ENCODE measurements at places on chromosomes 4 and X.

DNA sequence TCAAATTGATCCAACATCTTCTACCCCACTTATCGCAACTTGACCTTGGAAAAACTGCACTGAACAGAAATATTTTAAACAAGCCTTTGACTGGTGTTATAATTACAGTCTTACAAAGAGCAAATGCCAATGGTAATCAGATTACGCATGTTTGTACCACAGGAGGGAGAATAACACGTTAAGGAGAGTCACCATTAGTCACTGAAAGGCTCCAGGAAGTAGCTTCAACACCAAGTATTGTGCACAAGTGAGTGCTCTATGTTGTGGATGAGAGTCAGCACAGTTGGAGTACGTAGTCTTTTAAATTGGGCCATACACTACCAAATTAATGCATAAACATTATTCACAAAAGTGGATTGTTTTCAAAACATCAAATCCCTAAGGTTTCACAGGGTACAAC is 1081.5 kb upstream of the TENM3 start:
- no peak for DNase-seq

- DNase-seq, result no peak
Observed at GRCh38 chrX:133302775-133303445, 84.8 kb upstream of the TFDP3 start.

GRCh38 chr4:132124624-132124974 is 1024.5 kb upstream of the PCDH10 start:
- no peak for DNase-seq

- no peak for DNase-seq
Observed at GRCh38 chrX:17597836-17598439, 139.4 kb upstream of the SCML1 start.

DNA sequence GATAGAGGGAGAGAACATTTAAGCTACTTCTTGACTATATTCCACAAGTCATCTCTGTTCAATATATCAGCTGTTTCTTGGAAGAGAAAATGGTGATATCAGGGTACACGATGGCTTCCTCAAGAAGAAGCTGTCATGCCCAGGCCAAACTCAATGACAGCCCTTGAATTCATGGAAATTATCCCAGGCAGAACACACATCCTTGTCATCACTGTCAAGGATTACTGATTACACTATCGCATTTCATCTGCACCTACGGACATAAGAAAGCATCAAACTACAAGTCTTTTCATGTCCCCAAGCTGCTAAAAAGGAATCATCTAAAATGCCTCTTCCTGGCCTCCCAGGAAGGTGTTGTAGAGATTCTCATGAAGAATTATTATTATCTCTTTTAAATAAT is 165.2 kb upstream of the SLC7A11 start:
- no peak for DNase-seq

DNA sequence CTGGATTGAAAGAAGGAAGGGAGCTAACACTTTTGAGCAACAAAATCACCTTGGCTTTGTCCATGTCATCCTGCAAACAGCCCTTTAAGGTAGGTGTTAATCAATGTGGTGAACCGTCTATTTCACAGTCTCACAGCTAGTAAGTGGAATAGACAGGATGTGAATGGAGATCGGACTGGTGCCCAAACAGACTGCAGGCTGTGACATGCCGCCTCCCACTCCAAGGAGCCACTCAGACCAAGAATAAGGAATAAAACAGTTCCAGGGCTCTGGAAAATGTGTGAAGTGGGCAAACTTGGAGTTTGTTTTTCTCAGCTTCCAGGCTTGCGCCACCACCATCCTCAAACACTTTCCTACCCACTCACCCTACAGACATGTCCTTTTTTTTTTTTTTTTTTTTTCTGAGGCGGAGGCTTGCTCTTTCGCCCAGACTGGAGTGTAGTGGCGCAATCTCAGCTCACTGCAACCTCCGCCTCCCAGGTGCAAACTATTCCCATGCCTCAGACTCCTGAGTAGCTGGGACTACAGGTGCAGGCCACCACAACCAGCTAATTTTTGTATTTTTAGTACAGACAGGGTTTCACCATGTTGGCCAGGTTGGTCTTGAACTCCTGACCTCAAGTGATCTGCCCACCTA is 57.7 kb upstream of the SEC24B start:
- no peak for DNase-seq

GRCh38 chrX:148204195-148204594 is 223.1 kb downstream of the FMR1NB start:
- no peak for DNase-seq

DNA sequence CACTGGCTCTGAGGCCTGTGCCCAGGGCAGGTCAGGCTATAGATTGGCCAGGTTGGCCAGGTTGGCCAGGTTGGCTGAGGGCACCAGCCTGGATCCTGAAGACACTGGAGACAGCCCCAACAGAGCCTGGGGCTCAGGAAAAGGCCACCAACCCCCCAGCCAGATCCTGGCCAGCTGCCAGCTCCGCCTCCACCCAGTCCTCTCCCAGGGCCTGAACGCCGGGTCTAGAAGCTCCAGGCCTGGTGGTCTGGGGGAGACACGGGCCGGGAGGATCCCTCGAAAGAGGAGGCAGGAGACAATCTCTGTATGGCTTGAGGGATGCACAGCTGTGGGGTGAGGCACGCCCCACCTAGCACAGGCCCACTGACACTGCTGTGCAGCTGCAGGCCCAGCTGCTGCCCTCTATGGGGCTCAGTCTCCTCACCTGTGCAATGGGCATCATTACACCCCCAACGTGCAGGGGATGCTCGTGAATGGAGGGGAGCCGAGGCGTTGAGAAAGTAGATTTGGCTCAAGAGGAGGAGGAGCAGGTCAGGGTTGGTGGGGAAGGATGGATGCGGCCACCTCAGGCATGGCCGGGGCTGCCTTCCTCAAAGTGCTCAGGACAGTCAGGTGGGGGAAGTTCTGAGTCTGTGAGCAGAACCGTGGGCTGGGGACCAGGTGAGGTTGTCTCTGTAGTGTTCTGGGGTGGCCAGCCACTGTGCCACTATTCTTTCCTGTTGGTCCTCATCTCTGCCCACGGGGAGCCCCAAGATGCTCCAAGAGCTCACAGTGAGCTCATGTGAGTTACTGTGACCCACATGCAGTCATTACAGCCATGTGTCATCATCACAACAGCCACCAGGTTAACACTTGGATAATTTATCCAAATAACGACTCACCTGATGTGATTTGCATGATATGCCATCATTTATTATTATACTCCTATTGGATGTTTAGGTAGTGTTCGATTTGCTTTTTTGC is 10.8 kb upstream of the GAGE10 start:
- DNase-seq, result no peak

DNA sequence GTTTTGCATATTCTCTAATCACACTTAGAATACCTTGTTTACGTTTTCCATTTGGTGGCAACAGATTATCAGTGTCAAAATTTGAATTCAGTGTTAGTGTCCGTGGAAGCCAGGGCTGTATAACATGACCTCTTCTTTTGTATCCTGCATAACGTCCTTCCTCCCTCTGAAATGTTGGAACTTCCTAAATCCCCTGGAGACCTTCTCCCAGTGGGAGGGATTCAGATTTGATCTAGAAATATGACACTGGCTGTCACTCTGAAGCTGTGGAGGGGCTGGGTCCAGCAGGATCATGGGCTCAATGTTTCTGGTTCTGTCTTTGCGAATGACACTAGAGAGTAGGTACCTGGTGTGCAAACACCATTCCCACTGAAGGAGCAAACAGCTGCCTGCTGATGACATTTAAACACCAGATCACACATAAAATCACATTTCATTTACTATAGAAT is 850 bp upstream of the CXCL3 start:
- DNase-seq, result no peak

- DNase-seq, result no peak
Observed at GRCh38 chr4:10635091-10635490, 49.5 kb downstream of the CLNK start.

DNA sequence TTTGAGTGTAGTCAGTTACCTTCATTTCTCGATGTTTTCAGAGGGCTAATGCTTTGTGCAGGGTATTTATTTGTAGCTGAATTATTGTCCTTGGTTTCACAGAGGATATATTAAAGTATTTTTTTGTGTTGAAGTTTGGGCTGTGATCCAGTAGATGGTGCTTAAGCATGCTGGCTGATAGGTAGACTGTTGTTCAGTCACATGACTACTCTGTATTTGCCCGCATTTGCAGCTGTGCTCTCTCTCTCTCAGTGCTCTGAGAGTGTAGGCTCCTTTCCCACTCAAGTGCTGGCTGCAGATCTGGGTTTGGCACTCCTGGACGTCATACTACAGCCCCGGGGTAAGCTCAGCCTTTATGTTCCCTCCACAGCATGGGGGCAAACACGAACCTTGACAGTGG is 21.7 kb downstream of the RAB40AL start:
- no peak for DNase-seq

DNA sequence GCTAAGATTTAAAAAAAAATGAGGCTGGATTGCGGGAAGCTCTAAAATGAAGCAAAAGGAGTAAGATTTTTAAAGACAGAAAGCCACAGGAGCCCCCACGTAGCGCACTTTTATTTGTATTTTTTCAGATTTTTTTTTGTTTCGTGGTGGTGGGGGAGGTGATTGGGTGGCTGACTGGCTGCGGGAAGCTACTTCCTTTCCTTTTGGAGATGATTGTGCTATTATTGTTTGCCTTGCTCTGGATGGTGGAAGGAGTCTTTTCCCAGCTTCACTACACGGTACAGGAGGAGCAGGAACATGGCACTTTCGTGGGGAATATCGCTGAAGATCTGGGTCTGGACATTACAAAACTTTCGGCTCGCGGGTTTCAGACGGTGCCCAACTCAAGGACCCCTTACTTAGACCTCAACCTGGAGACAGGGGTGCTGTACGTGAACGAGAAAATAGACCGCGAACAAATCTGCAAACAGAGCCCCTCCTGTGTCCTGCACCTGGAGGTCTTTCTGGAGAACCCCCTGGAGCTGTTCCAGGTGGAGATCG is 908 bp downstream of the PCDH10 start:
- DNase-seq, result peak; percentile 63

- no peak for DNase-seq
Observed at GRCh38 chr4:98248934-98249333, 12.2 kb upstream of the RAP1GDS1 start.

- peak; percentile 61 for DNase-seq
Observed at GRCh38 chr4:1711571-1712215, 426 bp downstream of the SLBP start.

DNA sequence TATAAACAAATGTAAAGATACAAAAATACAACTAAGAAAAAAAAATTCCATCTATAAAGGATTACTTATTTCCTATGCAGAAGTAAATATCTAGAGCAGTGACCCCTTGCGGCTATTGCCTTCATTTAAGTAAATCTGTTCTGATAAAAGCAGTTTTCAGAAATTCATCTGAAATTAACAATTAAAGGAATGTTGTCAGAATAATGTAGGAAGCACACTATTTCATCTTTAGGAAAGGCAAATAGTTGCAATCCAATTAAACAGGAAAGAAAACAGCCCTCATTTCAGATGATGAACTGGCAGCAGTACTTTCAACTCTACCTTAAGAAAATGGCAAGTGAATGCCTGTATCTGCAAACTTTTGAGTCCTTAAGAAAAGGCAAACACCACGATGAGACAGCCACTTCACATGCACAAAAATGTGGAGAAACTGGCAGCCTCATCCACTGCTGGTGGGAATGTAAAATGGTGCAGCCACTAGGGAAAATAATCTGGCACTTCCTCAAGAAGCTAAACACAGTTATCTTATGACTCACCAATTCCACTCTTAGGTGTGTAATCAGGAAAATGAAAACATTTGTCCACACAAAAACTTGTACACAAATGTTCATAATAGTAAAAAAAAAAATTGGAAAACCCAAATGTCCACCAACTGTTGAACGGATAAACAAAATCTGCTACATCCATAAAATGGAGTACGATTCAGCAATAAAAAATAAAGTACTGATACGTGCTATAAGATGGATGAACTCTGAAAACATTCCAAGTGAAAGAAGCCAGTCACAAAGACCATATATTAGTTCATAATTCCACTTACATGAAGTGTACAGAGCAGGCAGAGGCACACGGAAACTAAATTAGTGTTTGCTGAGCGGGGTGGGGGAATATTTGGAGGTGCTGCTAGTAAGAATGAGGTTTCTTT is 2.0 kb upstream of the THAP9 start:
- no peak for DNase-seq

DNA sequence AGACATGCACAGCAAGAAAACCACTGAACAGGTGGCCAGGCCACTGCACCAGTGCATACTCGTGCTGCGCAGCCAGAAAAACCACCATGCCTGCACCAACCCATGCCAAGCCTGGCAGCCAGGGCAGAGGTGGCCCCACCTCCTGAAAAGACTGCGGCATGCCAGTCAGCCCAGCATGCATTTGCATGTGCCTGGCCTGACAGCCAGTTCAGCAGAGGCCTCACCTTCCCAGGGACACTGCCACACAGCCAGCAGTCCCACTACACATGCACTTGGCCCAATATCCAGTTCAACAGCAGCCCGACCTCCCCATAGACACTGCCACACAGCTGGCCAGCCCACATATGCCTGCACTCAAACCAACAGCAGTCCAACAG is 43.5 kb upstream of the DDX60 start:
- DNase-seq, result no peak

- DNase-seq, result no peak
Observed at GRCh38 chr4:1559896-1560650, 124.0 kb downstream of the FAM53A start.

GRCh38 chrX:106510713-106511403 is 100.9 kb upstream of the RADX start:
- no peak for DNase-seq

DNA sequence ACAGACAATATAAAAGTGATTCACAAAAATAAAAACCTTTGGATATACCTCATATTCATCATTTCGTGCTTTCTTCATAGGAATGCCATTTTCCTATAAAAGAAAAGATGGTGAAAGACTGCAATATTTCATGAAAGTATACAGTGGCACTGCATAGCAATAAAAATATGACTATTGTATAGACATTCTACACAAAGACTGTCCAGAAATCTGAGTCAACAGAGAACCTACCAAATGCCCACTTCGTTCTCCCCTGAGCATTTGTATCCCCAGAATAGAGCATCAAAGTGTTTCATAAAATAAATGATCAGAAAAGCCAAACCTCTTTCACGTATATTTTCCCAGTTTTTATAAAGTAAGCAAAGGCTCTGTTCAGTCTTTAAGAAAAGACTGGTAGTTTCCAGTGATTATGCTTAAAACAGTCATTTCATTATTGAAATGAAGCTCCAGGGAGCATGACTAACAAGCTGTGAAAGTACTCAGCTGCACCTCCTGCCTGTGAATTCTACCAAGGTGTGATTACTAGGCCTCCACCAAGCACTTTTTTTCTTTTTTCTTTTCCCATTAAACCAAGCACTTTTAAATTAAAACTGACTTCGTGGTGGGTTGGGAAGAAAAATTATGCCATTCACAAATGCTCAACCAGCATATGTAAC is 20.2 kb downstream of the PPA2 start:
- DNase-seq, result no peak

- no peak for DNase-seq
Observed at GRCh38 chr4:83150653-83151330, 36.3 kb upstream of the PLAC8 start.

DNA sequence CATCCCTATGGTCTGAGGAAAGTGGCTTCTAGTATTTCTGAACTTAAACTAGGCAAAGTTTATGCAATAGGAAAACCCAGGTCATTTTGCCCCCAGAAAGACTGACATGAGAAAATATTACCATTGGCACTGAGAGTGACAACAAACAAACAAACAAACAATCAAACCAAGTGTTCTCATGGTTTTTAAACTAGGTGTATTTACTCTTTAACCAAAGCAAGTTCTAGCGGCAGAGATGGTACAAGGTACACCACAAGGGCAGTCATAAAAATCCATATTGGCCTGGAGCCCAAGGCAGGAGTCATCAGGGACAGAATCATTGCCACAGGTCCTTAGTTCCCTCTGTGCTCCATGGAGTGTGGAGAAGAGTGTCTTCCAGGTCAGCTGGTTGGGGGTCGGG is 26.0 kb upstream of the ENPEP start:
- no peak for DNase-seq

Measured in nucleus accumbens (tissue), 56 donors.